ENCODE measurements at places on chromosomes 3 and 15.

GRCh38 chr3:53526704-53527055 lies 32.3 kb downstream of the CACNA1D start:
- no peak for DNase-seq

GRCh38 chr3:29567501-29567900 lies 286.6 kb downstream of the RBMS3 start:
- DNase-seq: no peak

DNA sequence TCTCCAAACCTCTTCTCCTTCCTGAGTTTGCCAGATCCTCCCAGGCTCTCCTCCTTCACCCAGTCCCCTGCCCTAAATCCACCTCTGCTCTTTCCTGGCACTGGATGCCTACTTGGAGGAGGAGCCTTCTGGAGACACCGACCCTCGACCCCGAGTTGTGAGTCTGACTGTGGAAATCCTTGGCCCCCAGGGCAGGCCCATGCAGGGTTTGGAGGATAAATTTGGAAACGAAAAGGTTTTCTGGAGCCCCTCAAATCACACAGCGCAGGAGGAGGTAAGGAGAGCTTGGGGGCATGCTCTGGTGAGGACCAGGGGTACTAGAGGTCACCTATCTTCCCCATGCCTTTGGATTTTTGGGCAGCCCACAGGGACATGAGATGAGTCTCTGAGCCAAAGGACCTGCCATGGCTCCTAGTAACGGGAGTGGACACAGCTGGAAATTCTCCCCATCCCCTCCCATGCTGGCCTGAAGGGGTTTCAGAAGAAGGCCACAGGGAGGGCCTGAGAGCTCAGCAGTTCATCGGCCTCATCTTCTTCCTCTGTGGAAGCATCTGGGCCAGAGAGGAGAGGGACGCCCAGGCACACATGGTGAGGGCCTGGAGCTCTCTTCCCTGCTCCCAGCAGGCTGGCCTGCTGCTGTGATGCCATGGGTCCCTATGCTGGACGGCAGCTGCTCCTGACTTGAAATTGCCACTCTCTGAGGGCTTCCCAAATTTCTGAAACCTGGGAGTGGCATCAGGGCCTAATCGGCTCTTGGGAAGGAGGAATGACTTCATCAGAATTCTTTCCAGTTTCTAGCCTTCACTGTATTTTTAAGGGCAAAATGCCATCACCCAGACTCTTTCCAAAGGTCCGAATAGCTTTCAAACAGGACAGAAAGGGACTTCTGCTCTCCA lies 68.6 kb upstream of the ITGA11 start:
- no peak for DNase-seq

DNA sequence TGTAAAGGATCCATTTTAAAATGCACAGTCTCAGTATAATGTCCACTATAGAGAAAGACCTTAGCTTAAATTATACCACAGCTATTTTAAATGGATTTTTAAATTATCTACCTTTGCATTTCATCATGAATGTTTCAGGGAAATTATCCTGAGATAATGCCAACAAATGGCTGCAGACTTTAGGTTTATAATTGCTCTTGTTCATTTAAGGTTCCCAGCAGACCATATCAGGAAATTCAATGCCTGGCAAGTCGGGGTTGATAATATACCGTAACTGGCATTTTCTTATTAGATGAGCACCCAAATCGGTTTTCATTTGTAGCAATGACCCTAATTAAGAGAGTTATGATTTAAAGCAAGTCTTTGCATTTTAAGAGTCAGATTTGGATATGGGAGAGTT lies 227.1 kb upstream of the ARRDC4 start:
- DNase-seq: no peak

DNA sequence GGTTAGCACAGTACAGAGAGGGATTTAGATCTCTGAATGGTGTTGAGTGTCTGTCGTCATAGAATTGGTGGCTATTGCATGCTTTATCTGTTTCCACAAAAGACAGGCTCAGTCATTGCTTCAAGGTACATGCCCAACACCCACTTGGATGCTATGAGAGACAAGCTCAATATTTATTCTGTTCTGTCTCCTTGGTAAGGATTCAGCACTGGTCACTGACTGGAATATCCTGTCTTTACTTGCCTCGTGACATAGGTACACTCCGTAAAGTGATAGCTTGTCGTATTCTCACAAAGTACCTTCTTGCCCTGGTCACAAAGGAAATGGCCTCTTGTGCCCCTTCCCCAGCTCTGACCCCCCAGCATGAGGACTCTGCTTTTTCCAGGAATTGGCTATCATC lies 72.8 kb upstream of the CTNNB1 start:
- no peak for DNase-seq

- no peak for DNase-seq
These were observed 363.1 kb upstream of the PLSCR5 start for GRCh38 chr3:146968204-146968651.

DNA sequence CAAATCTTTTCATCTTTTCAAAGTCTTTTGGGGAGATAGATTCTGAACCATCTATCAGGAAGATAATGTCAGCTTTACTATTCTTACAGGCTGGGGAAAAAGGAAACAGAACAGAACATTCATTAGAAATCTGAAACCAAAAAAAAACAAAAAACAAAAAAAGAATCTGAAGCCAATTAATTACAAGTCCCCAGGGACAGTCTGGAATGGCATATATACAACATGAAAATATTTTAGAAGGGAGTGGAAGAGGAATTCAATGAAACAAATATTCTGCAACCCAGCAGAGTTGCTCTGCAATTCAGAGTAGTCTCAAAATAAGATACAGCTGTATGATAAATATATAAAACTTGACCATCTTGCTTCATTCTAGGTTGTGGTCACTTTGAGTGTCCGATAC lies 41.7 kb upstream of the CAPN7 start:
- DNase-seq: no peak

GRCh38 chr15:85071061-85071460 lies 89.4 kb downstream of the PDE8A start:
- DNase-seq: no peak

- DNase-seq: no peak
These were observed 8.2 kb upstream of the TMEM158 start for GRCh38 chr3:45234250-45234649.

GRCh38 chr15:48325400-48325799 lies 5.8 kb upstream of the DUT start:
- no peak for DNase-seq

GRCh38 chr3:30904996-30905395 lies 10.5 kb upstream of the GADL1 start:
- DNase-seq: no peak

DNA sequence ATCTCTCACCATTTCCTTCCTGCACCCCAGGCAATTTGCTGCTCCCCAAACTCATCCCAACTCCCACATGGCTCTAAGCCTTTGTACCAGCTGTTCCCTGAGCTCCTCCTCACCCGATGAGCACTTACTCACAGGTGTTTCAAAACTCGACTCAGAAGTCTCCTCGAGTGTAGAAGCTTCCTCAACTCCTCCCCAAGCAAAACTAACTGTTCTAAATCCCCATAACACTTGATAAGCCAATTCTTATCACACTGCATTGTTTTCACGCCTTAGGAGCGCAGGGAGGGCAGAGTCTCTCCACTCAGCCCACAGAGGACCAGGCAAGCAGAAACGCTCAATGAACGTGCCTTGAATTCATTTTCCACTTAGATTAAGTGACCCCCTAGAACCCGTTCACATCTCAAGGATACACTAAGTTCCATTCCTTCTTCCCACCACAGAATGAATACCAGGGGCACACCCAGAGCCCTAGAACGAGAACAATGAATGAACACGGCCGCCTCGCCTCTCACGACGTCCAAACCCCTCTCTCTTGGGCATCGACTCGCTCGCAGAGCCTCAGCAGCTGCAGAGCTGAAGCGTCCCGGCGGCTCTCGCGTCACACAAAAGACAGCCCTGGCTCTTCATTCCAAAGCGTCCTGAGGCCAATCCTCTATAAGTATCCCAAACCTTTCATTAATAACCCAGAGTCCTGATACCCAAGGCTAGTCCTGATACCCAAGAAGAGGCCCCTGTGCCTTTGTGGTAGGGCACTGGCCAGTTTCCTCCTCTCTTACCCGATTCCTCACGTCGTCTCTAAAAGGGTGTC lies 1.1 kb downstream of the RAF1 start:
- DNase-seq: no peak

DNA sequence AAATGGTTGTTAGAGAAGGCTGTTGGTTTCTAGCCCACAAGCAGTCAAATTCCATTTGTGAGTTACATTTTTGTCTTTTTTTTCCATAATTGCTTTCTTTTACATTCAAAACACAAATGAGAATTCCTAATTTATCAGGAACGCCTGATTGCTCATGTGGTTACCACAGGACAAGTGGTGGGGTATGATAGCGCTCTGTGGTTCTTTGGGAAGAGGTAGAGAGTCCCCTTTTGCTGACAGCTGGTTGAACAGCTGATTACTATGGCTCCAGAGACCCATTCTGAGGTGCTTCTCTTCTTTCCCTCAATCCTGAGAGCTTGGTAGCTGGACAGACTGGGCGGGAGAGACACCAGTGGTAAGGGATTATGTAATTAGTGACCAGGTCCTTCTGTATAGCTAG lies 24.4 kb downstream of the CNOT10 start:
- DNase-seq: no peak

DNA sequence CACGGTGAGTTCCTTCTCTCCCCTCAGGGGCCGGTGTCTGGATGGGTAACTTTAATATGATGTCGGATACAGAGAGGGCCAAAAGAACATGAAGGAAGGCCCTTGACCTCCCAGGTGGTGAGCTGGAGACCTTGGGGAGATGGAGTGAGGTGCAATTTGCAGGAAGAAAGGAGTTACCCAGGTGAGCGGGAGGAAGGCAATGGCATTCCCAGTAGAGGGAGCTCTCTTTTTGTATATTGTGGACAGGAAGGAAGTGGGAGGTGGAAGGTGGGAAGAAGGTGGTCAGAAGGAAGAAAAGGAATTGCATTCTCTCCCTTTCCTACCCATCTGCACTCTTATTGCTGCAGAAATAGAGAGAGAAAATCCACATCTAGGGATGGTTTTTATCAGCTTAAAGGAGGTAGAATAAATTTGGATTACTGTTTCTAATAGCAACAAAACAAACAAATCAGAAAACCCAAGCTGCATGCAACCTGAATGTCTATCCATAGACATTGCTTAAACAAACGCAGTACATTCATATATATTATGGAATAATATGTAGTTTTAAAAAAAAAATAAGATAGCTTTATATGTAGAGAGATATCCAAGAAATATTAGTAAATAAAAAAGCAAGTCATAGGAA lies 169.0 kb upstream of the TSC22D2 start:
- DNase-seq: no peak

GRCh38 chr3:66442254-66443117 lies 58.3 kb downstream of the LRIG1 start:
- no peak for DNase-seq
